ENCODE measurements at places on chromosomes 4 and X.
A peak's percentile ranks its signal among the peaks of the same experiment; 100 is the strongest.

GRCh38 chr4:42609051-42609450, 47.9 kb downstream of the ATP8A1 start:
- DNase-seq, result no peak
- no peak overlapping the region for H3K27ac ChIP-seq
- no peaks in the 10 kb centered on the region for H3K4me1 ChIP-seq

DNA sequence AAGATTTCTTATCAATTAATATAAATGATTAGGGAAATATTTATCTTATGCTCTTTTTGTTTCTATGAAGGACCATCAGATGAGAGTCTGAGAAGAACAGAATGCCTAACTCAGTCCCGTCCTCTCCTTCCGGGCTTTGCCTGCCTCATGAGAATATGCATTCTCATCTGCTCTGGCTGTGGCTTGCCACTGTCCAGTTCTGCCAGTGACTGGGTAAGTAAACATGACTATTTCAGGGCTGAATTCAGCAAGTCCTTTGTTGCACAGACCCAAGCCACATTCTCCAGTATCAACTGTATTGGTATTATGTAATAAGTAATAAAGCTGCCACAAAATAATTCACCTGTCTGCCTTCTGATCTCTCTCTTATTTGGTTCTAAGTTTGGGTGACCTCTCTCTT, 110.7 kb downstream of the WDFY3 start:
- H3K27me3 ChIP-seq, result no peaks in the 10 kb centered on the region
- no peak overlapping the region for H3K4me3 ChIP-seq
- H3K4me1 ChIP-seq, result no peaks in the 10 kb centered on the region
- H3K27ac ChIP-seq, result no peak overlapping the region
- no peaks in the 10 kb centered on the region for H3K36me3 ChIP-seq

- no peaks in the 10 kb centered on the region for H3K27me3 ChIP-seq
- H3K4me3 ChIP-seq, result peak overlapping the region; percentile 97
- H3K27ac ChIP-seq, result peak overlapping the region; percentile 100
- H3K36me3 ChIP-seq, result no peaks in the 10 kb centered on the region
- peaks cover 10% of the 10 kb centered on the region for H3K4me1 ChIP-seq
Measured at GRCh38 chr4:77076889-77077635, 1.3 kb upstream of the CCNI start.

GRCh38 chr4:17352357-17352756, 159.5 kb downstream of the QDPR start:
- H3K36me3 ChIP-seq, result no peaks in the 10 kb centered on the region
- DNase-seq, result no peak
- no peaks in the 10 kb centered on the region for H3K27me3 ChIP-seq
- H3K4me1 ChIP-seq, result no peaks in the 10 kb centered on the region
- H3K27ac ChIP-seq, result no peak overlapping the region
- no peak overlapping the region for H3K4me3 ChIP-seq

- peak; percentile 67 for DNase-seq
- H3K27me3 ChIP-seq, result peaks cover 30% of the 10 kb centered on the region
- peak overlapping the region; percentile 51 for H3K27ac ChIP-seq
- no peaks in the 10 kb centered on the region for H3K36me3 ChIP-seq
- H3K4me3 ChIP-seq, result no peak overlapping the region
Measured at GRCh38 chrX:17597836-17598439, 139.4 kb upstream of the SCML1 start.
